Stimulated activated CD8-positive, alpha-beta memory T cell treated with anti-CD3 and anti-CD28 coated beads, Interleukin-7, amount 100 ng/mL, for 1 hour (primary cell): ENCODE measurements at places on chromosomes 6 and 20.

DNA sequence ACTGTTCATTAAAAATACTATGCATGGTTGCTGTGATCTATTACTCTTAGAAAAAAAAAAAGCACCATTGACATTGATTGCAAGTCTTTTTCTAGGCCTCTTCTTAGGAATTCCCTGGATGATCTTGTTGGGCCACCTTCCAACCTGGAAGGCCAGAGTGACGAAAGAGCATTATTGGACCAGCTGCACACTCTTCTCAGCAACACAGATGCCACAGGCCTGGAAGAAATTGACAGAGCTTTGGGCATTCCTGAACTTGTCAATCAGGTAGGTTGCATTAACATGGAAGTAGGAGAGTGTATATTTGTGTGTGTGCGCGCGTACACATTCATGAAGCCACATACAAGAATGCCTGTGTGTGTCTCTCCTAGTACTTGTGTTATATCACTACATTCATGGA lies 140.4 kb downstream of the NCOA3 start:
- no peak for DNase-seq

DNA sequence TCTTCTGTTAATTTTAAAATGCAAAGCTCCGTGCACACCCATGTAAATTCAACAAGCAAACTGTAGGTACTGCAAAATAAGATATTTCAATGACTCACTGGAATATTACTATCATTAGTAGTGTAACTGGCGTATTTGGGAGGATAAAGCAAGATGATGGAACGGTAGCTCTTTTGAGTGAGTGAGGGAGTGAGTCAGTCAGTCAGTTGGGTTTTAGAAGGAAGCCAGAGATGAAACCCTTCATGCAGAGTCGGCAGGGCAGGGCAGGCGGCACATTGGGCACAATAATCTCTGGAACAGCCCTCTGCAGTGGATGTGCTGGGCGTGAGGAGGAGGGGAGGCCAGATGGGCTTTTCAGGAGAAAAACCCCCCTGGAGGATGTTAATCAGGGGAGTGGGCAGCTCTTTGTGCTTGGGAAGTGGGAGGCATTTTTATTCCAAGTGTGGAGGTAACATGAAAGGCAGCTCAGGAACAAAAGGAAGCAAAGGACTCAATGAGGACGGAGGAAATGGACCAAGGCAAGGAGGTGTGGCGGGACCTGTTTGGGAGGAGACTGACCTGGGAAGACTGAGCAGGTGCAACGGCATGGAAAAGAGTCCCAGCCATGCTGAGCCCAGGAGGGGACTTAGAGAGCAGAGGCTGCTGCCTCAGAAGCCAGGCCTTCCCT lies 171.2 kb downstream of the ZDHHC14 start:
- DNase-seq, result no peak

GRCh38 chr6:169622618-169623017 lies 79.2 kb downstream of the WDR27 start:
- no peak for DNase-seq

- DNase-seq, result no peak
These were observed 280.6 kb downstream of the SLC35F1 start for GRCh38 chr6:118187568-118188164.

GRCh38 chr20:641516-641875 lies 11.5 kb downstream of the SRXN1 start:
- no peak for DNase-seq

- no peak for DNase-seq
These were observed 553.8 kb upstream of the PTCHD4 start for GRCh38 chr6:48664826-48665225.

GRCh38 chr6:82022614-82023129 lies 224.9 kb downstream of the IBTK start:
- DNase-seq, result no peak

- no peak for DNase-seq
These were observed 420.5 kb downstream of the MAFB start for GRCh38 chr20:40268321-40269075.

DNA sequence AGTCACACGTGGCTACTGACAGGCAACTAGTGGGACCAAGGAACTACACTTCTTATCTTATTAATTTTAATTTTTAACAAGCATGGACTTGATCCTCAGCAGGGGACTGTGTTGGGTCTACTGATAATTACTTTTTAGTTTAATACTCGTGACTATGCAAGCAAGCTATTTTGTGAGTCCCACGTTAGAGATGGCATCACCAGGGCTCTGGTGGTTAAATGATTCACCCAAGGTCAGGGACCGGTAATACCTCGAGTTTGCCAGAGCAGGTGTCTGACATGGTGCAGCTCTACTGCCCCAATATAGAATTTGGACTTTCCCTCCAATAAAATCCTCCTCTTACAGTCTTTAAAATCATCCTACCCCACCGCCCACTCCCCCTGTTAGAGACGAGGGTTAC lies 98.6 kb upstream of the RIN2 start:
- no peak for DNase-seq

- no peak for DNase-seq
These were observed 23.3 kb downstream of the MTFR2 start for GRCh38 chr6:136226674-136227377.

GRCh38 chr6:16624636-16625290 lies 136.5 kb downstream of the ATXN1 start:
- no peak for DNase-seq

GRCh38 chr6:82739303-82739702 lies 326.3 kb downstream of the UBE3D start:
- DNase-seq, result no peak

DNA sequence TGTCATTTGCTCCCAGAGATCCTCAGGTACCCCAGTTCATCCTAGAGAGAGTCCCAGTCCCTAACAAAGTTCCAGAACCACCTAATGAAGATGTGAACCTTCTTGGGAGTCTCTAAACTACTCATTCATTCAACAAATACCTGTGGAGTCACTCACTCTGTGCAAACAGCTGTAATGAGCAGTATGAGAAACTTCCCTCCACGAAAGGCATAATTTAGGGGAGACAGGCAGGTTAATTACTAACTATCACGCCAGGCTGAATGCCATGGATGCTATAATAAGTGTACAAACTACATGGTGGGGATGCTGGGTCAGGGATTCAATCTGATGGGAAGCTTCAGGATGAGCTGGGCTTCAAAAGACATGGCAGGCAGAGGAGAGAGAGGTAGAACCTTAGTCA lies 70.1 kb upstream of the AFDN start:
- no peak for DNase-seq

GRCh38 chr6:148407372-148407771 lies 64.7 kb downstream of the SASH1 start:
- no peak for DNase-seq

- DNase-seq, result no peak
These were observed 64.4 kb upstream of the TFB1M start for GRCh38 chr6:155378724-155379123.

GRCh38 chr6:71034563-71035345 lies 77.9 kb upstream of the B3GAT2 start:
- no peak for DNase-seq

- DNase-seq, result no peak
These were observed 75.8 kb upstream of the SULF2 start for GRCh38 chr20:47861116-47861515.

DNA sequence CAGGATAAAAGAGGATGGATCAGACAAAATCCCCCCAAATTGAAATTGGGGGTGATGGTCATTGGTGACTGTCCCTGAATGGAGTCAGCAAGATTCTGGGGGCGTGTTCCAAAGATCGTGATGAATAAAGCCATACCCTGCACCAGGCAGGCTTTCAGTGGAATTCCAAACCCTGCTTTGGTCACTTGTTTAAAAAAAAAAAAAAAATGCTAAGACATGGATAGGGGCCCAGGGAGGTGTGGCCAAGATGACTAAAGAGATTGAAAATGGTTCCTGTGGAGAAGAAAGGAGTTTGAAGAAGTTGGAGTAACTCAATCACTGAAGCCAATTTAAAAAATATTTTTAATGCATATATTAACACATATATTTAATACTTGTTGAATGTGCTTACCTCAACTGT lies 161.4 kb upstream of the KCNG1 start:
- no peak for DNase-seq

- DNase-seq, result no peak
These were observed 85.3 kb downstream of the MAP7 start for GRCh38 chr6:136464874-136465273.

GRCh38 chr20:53739799-53740785 lies 146.5 kb upstream of the ZNF217 start:
- no peak for DNase-seq

GRCh38 chr6:122307577-122307976 lies 91.9 kb upstream of the HSF2 start:
- DNase-seq, result no peak

DNA sequence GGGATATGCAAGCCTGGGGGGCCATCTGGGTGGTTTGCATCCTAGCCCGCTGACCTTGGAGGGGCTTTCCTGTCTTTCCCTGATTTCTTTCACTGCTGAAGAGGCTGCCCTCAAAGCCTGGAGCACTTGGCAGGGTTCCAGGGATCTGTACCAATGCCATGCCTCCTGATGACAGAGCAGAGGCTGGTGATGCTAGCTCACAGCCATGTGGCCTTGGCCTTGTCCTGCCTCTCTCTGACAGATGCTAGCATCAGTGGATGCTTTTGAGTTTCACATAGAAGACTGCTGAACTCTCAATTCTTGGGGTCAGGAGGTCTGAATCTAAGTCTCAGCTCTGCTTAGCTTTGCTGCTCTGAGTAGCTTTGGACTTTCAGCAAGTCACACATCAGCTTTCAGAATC lies 21.9 kb upstream of the RREB1 start:
- no peak for DNase-seq

GRCh38 chr6:2266031-2266795 lies 20.8 kb upstream of the GMDS start:
- DNase-seq, result no peak

GRCh38 chr20:34074101-34074760 lies 37.8 kb downstream of the EIF2S2 start:
- no peak for DNase-seq

DNA sequence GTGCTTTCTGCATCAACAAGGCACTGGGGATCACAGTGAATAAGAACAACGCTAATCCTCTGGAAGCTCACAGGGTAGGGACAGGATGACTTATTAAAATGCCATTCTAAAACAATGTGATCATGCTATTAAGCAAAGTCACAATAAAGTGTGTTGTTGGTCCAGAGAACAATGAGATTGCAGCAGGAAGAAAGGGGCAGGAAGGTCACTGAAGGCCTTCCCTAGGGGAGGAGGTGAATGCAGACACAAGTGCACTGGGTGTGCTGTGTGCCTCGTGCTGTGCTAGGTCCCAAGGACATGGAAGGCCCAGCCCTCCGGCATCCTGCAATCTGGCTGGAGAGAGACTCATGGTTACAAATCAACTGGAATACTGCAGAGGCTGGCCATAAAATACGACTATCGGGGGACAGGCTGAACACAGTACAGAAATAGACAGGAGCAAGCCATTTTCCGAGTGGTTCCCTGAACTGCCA lies 55.7 kb downstream of the LYRM4 start:
- DNase-seq, result no peak

DNA sequence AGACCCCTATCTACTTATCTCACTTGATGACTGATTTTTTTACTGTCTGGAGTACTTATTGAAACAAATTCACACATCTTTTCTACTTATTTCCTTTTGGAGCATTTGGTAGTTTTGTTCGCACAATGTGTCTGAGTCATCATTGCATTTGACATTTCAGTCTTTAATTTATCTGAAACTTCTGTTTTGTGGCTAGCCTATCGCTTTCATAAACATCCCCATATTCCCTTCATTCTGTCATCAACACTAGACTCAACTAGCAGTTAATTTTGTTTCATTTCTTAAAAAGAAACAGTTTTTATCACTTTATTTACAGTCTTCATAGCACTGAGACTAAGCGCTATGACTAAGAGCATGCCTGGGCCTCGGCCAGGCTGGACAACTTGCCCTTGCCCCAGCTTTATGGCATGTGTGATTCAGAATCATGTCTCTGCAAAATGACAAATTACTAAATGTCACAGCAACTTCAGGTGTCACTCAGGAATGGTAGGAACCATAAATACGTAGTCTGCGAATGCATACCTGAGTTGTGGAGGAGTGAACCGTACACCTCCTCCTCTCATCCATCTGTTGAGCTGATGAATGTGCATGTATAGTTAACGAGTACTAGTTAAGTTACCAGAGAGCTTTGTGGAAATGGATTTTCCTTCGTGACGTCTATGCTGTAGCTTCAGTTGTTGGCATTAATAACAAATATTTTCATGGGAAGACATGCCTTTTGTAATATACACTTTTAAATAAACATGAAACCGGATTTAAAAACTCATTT lies 16.2 kb downstream of the L3MBTL3 start:
- DNase-seq, result no peak

- no peak for DNase-seq
These were observed 17.3 kb downstream of the ATP9A start for GRCh38 chr20:51750770-51751388.

- no peak for DNase-seq
These were observed 286.7 kb upstream of the SPTLC3 start for GRCh38 chr20:12722091-12722490.

GRCh38 chr6:168877821-168878282 lies 375.8 kb downstream of the THBS2 start:
- no peak for DNase-seq

DNA sequence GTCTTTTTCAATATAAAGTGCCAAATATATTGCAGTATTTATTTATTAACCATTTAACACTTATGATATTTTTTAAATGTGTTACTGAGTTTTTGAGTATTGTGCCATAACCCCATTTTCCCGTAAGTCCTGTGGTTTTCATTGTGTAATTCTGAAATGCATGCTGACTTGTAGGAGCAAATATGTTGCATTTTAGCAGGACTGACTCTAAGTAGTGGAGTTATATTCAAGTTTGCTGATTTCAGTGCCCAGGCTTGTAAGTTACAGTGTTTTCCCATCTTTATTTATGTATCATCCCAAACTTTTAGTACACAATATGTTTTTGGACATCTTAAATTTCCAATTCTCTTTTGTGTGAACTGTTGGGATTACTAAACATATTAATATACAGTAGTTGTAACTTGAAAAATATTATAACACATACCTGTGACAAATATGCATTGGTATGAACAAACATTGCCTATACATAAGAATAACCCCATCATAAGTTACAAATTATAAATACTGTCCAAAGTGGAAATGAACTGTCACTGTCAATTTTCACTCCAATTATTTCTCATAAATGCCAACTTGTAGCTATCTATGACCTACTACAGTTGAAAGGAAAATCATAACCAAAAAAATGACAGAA lies 179.3 kb upstream of the RUNX2 start:
- DNase-seq, result no peak

DNA sequence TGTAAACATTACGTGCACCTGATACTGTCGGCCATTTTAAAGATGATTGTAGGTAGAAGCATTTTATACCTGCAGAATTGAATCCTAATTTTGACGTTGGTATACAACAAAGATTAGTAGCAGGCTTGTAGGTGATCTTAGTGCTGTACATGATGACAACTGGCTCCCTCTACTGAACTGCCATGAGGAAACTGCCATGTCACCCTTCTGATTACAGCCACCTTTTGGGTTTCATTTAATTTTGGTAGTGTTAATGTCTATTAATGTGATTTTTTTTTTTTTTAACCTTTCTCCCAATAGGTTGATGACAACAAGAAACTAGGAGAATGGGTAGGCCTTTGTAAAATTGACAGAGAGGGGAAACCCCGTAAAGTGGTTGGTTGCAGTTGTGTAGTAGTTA lies 2.3 kb downstream of the RPS12 start:
- DNase-seq, result no peak
